ENCODE measurements at places on chromosomes 5 and 9.

- DNase-seq = no peak
These were observed 466.2 kb downstream of the ENC1 start for GRCh38 chr5:74174366-74174765.

DNA sequence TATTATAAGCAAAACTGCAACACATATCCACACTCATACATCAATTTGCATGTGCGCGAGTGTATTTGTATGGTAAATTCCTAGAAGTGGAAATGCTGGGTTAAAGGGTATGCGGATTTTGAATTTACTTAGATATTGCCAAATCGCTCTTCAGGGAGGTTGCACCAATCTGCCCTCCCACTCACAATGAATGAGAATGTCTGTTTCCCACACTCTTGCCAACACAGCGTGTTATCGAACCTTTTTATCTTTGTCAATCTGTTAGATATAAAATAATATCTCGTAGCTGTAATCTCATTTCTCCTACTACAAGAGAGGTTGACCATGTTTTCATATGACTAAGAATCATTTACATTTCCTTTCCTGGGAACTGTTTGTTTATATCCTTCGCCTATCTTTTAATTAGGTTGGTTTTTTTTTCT, 35.7 kb downstream of the LHX2 start:
- no peak for DNase-seq

DNA sequence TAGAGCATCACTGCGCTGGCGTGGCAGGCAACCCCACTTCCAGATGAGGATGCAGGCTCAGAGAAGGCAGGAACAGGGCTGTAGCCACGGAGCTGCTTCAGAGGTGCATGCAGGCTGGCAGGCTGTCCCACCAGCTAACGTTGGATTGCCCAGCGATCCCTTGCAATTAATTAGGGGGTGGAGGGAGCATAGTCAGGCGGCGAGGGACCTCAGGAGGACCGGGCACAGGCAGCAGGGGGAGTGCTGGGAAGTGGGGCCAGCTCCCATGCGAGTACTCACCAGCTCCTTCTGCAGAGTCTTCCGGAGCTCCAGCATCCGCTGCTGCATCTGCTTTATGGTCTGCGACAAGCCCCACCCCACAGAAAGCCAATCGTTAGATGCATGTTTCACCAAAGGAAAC, 20.3 kb downstream of the ARPC5L start:
- no peak for DNase-seq

- peak; percentile 21 for DNase-seq
These were observed 10.8 kb upstream of the NRARP start for GRCh38 chr9:137312852-137313325.

- DNase-seq = no peak
These were observed 36.7 kb downstream of the COL23A1 start for GRCh38 chr5:178553517-178553916.

DNA sequence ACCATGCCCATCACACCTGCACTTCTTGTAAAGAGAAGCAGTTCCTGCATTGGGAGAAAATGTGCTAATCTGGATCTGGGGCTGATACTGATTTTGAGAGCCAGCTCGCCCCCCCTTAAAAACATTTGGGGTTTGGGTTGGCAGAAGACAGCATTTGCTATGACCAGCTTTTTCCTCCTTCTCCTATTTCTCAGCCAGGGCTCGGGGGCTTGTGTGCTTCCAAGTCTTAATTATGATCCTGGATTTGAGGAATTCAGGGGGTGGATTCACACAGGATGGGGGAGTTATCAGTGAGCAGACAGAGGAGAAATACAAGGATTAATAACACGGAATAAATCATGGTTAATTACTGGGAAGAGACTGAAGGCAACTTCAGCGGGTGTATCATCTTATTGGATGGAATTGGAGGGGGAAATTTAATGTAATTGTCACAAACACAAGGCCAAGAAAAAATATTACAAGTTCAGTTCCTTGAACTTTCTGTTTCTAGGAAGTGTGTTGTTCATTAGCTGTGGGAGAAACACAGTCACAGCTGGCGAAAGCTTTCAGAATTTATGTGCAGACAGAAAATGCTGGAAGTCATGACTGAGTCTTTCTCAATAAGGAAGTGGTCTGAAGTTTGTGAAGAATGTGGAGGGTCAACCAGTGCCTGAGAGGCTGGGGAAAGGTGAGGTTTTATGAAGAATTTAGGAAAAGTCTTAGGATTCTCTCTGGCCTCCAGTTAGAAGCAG, 15.3 kb downstream of the C9orf152 start:
- DNase-seq = no peak

DNA sequence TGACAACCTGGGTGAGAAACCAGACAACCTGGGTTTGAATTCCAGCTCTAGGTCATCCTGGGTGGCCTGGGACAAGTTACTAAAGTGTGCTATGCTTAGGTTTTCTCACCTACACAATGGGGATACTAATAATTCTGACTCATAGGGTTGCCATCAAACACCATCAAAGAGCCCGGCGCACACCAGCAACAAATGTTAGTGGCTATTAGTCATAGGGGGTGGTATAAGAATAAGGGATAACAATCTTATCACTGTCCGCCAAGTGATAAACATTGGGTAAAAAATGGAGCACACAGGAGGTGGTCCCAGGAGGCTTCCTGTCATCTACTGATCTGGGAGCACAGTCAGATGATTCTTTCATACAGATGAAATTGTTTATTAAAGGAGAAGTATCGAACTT, 61.4 kb upstream of the AFAP1L1 start:
- no peak for DNase-seq

DNA sequence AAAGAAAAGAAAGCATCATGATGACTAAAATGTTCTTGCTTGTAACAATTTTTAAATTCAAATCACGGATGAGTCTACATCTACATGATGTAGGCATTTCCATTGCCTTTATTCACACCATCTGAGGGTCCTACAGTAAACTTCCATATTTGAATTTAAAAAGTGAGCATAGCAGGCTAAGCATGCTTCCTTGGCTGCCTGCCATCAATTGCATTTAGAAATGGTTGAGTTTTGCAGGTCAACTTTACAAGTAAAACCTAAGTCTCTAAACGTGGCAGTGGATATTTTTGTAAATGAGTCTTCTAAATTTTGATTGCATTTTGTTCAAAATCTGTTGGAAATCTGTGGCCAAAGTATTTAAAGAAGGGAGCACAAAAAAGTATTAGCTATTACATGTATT, 136.5 kb upstream of the PTCH1 start:
- no peak for DNase-seq

GRCh38 chr5:179319741-179320281, 25.4 kb downstream of the ADAMTS2 start:
- peak; percentile 78 for DNase-seq

DNA sequence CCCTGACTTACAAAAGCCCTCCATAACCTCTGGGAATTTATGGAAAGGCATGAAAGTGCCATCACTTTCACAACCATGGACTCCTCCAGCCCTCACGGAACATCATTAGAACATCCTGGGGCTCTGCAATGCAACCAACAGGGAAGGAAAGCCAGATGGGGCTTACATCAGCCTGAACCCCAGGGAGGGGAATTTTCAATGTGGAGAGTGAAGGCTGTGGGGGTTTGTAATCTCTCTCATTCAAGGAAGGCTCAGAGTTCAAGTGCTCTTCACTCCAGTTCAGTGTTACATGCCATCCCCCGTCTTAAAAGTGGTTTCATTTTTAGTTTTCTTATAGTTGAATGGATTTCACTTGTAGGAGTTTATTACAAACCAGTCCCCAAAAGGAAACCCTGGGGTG, 5.7 kb downstream of the SPRY4 start:
- no peak for DNase-seq

DNA sequence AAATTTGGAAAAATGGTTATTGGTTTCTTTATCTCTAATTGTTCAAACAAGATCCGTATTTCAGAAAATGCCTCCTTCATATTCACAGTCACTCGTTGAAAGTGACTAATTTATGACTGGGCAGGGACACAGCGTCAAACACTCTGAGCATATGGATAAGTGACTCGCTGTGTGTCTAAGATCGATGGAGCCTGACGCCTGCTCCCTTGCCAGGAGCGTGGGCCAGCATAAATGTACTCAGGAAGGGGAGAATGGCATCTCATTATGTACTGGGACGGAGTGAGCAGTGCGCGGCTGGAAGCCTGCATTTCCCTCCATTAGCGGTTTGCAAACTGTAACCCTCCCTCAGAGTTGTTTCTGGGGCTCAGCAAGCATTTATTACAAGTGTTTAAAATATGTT, 79.8 kb upstream of the CAST start:
- DNase-seq = peak; percentile 66

DNA sequence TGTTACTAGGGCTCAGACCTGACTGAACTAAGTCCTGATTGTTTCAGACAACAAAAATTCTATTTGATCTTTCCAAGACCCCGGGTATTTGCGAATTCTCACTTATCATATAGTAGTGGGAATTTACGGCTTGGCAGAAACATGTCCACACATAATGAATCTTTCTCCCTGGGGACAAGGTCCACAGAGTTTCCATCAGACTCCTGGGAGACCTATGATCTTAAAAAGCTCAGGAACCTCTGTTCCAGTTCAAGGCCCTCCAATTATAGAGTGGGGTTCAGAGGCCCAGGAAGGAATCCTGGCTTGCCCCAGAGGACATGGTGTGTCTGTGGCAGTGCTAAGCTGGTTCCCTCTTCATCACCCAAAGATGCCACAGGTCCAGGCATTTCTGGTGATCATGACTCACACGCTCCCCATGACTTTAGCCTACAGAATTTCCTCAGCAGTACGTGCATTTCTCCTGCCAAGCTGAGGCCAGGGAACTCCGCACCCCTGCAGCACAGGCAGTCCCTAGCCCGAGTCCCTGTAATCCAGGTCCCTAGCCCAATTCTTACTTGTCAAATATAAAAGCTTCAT, 12.6 kb downstream of the RAPGEF1 start:
- no peak for DNase-seq

DNA sequence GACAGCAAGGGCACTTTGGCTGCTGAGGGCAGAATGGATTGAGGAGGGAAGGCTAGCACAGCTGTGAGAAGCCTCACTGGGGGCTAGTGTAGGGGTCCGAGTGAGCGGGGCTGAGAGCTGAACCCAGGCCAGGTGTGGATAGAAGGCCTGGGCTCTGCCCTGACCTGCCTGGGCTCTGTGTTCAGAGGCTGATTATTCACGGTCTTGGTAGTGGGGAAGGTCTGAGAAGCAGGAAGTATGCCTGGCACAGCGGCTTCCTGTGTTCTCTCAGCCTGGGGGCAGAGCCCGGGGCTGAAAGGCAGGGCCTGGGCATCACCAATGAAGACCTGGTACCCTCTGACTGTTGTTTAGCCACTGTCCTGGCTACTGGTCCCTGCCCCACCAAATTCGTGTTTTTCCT, 136.4 kb upstream of the TBC1D2 start:
- no peak for DNase-seq

- no peak for DNase-seq
These were observed 251.6 kb downstream of the NTRK2 start for GRCh38 chr9:84921175-84921574.

GRCh38 chr5:181061645-181062044, 21.6 kb downstream of the BTNL9 start:
- no peak for DNase-seq

DNA sequence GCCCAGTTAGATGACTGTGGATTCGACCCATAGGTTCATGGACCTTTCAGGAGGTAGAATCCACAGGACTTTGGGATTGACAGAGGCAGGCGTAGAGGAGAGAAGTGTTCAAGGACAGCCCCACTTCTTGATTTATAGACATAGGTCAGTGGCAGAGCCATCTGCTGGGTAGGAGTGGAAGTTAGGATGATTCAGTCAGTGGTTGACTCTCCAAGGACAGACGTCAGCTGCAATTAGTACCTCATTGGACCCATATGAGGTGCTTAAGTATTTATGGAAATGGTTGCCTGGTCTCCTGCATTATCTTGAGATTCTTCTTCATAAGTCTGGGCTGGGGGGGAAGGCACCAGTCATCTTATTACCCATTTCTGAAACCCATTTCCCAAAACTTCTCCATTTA, 70.9 kb downstream of the SH3RF2 start:
- DNase-seq = no peak

DNA sequence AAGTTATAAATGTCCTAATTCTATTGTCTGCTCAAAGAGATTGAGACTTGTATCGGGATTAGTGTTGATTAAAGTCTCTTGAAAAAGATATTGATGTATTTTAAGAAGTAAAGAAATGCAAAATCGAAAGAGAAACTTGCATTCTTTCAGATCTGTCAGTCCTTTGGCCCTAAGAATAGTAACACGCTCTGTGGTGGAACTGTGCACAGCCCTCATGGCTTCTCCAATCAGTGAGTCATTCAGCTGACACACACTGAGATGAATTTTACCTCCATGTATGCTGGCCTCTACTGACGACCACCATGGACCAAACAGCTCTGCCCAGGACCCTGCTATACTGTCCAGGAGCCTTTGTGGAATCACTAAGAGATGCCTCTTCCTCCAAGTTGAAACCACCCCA, 232.4 kb downstream of the ESM1 start:
- DNase-seq = no peak

DNA sequence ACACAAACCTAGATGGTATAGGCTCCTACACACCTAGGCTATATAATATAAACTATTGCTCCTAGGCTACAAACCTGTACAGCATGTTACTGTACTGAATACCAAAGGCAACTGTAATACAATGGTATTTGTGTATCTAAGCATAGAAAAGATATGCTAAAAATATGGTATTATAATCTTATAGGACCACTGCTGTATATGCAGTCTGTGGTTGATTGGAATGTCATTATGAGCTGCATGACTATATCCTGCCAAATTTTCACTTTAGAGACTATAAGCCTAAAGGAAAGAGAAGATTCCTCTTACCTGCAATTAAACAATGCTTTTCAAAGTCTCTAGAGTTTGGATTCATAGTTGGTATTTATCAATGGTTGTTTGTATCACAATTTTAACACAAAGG, 24.7 kb upstream of the ACOT12 start:
- no peak for DNase-seq

DNA sequence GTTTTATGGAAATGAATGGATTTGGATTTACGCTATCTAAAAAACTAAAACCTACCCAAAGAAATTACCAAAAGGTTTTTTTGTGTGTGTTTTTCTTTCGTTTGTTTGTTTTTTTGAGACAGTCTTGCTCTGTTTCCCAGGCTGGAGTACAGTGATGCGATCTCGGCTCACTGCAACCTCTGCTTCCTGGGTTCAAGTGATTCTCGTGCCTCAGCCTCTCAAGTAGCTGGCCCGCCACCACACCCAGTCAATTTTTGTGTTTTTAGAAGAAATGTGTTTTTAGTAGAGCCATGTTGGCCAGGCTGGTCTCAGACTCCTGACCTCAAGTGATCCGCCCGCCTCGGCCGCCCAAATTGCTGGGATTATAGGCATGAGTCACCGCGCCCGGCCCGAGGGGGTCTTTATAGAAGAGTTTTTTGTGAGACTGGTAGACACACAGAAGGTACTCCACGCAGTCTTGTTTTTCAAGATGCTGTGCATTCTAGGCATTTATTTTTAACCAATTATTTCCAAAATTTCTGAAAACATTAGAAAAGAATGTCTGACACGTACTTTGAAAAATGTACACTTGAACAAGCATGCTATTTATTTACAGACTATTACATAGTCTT, 75.7 kb downstream of the NR6A1 start:
- no peak for DNase-seq

DNA sequence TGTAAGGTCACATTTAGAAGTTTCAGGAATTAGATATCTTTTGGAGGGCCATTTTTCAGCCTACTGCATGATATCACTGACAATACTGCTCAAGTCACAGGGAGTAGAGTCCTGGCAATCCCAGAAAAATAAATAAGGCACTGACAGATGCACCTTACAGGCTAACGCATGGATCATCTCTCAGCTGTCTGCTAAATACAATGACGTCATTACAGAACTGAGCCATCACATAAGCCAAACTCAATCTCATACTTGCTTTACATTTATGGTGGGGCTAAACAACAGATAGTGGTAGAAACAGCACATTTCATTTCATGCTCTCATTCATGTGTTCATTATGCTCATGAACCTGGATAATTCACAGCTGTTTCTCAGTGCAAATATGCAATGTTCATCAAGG, 243.7 kb downstream of the SEMA5A start:
- no peak for DNase-seq
